ENCODE measurements at places on chromosomes 5 and 9. TPM values are rescaled to one million over a fixed set of nuclear protein-coding genes. Genes with fewer than 3 reads are reported as not detected.

GRCh38 chr9:90774071-90774470 lies 27.5 kb upstream of the SYK start:
- no peaks in the 10 kb centered on the region for H3K27me3 ChIP-seq
- no peak overlapping the region for H3K27ac ChIP-seq
- no peaks in the 10 kb centered on the region for H3K36me3 ChIP-seq
- H3K4me3 ChIP-seq: no peak overlapping the region

The ADAMTSL1 gene
- not detected for total RNA-seq

The KIF4B gene
- not detected for total RNA-seq

GRCh38 chr9:128163523-128164306 lies 3.6 kb downstream of the BBLN start:
- DNase-seq: no peak
- peaks cover 2% of the 10 kb centered on the region for H3K4me1 ChIP-seq
- H3K4me3 ChIP-seq: no peak overlapping the region
- no peaks in the 10 kb centered on the region for H3K27me3 ChIP-seq
- H3K27ac ChIP-seq: no peak overlapping the region
- H3K36me3 ChIP-seq: peaks cover 47% of the 10 kb centered on the region

The CDK7 gene
- 23.0 TPM for total RNA-seq

The SCGB3A2 gene
- total RNA-seq: not detected

DNA sequence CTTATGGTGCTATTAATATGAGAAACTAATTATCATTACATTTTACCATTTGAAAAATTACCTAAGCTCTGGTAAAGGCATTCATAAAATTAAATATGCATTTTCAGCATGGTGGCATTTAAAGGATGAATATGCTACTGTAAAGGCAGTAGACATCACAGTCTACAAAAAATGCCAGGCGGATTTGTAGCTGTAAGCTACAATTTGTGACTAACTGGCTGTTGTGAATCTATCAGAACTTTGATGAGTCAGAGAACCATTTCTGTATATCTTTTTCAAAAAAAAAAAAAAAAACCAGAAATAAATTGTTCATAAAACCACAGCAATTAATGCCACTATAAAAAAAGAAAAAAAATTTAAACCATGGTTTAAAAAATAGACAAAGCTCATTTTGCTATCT lies 186.3 kb downstream of the NFIB start:
- H3K27ac ChIP-seq: no peak overlapping the region
- no peak overlapping the region for H3K4me3 ChIP-seq
- H3K36me3 ChIP-seq: no peaks in the 10 kb centered on the region
- no peak for DNase-seq

- H3K4me1 ChIP-seq: no peaks in the 10 kb centered on the region
- H3K27ac ChIP-seq: no peak overlapping the region
- no peak for DNase-seq
- H3K36me3 ChIP-seq: no peaks in the 10 kb centered on the region
These were observed 55.8 kb downstream of the ASS1 start for GRCh38 chr9:130500340-130501180.

The HNRNPH1 gene
- total RNA-seq: 1,298 TPM

- H3K27ac ChIP-seq: no peak overlapping the region
- DNase-seq: no peak
- no peaks in the 10 kb centered on the region for H3K27me3 ChIP-seq
- no peak overlapping the region for H3K4me3 ChIP-seq
These were observed 10.9 kb downstream of the ZNF622 start for GRCh38 chr5:16454686-16455085.

DNA sequence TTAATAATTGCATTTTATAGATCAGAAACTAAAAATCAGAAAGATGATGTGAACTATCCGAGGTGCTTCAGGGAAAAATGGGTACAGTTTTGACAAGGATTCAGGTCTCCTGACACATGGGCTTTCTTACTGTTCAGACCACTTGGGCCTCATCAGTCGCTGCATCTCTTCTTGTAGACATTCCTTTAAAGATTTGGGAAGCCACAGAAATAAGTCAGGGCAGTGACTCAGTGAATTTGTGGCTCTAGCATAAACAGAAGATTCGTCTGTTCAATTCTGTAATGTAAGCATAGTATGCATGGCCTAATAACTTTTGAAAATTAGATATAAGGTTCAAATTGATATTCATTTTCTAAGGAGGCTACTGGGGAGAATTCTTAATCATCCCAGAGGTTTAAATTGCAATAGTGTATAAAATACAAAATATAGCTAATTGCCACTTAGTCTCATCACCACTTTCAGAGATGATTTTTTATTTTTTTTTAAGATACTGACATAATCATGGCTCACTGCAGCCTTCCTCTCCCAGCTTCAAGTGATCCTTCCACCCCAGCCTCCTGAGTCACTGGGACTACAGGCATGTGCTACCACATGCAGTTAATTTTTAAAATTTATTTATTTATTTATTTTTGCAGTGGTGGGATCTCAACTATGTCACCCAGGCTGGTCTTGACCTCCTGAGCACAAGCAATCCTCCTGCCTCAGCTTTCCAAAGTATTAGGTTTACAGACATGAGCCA lies 48.9 kb downstream of the RASEF start:
- no peaks in the 10 kb centered on the region for H3K27me3 ChIP-seq
- peaks cover 10% of the 10 kb centered on the region for H3K4me1 ChIP-seq
- H3K27ac ChIP-seq: no peak overlapping the region
- H3K36me3 ChIP-seq: no peaks in the 10 kb centered on the region
- DNase-seq: no peak
- no peak overlapping the region for H3K4me3 ChIP-seq

The EPB41L4B gene
- not detected for total RNA-seq

The CFAP90 gene
- not detected for total RNA-seq

The SAXO1 gene
- 0.79 TPM for total RNA-seq

The DBH gene
- total RNA-seq: 0.82 TPM

GRCh38 chr9:85225180-85225579 lies 516.6 kb downstream of the AGTPBP1 start:
- H3K27ac ChIP-seq: no peak overlapping the region
- no peak overlapping the region for H3K4me3 ChIP-seq
- H3K27me3 ChIP-seq: peaks cover 3% of the 10 kb centered on the region
- H3K4me1 ChIP-seq: no peaks in the 10 kb centered on the region
- no peaks in the 10 kb centered on the region for H3K36me3 ChIP-seq
- DNase-seq: no peak

- no peaks in the 10 kb centered on the region for H3K36me3 ChIP-seq
- no peak overlapping the region for H3K27ac ChIP-seq
- H3K27me3 ChIP-seq: no peaks in the 10 kb centered on the region
- no peak for DNase-seq
- no peaks in the 10 kb centered on the region for H3K4me1 ChIP-seq
These were observed 196.0 kb downstream of the NR2F1-AS1 start for GRCh38 chr5:93384995-93385394.

- DNase-seq: no peak
- H3K36me3 ChIP-seq: no peaks in the 10 kb centered on the region
- no peak overlapping the region for H3K4me3 ChIP-seq
- H3K27me3 ChIP-seq: no peaks in the 10 kb centered on the region
- H3K27ac ChIP-seq: no peak overlapping the region
These were observed 542.6 kb downstream of the CSNK1G3 start for GRCh38 chr5:124054564-124054963.

DNA sequence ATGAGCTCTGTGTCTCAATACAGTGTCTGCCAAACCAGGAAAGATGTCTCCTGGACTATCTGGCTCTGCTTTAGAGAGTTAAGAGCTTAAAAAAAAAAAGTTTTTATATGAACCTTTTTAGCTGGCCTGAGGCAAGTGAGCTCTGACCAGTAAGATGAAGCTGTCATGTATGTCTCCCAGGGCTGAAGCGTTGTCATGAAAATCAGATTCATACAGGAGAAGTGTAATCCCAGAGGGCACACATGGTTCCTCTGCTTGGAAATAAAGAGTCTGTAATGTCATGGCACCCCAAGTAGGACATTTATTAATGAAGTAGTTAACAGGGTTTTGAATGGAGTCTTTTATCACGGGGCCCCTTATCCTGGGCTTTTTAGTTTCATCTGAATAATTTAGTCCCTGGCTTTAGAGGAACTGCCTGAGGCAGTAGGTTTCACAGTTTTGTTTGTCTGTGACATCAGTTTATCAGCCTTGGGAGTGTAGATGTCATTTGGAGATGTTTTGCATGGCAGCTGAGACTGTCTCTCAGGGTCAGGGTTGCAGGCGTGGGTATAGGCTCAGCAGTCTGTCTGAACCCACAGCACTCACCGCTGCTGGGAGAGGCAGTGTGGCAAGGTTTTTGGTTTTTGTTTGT lies 223.3 kb downstream of the DIRAS2 start:
- no peaks in the 10 kb centered on the region for H3K27me3 ChIP-seq
- no peak overlapping the region for H3K4me3 ChIP-seq
- H3K4me1 ChIP-seq: no peaks in the 10 kb centered on the region
- no peaks in the 10 kb centered on the region for H3K36me3 ChIP-seq

- no peaks in the 10 kb centered on the region for H3K36me3 ChIP-seq
- DNase-seq: no peak
- H3K27me3 ChIP-seq: no peaks in the 10 kb centered on the region
- no peak overlapping the region for H3K4me3 ChIP-seq
- no peak overlapping the region for H3K27ac ChIP-seq
These were observed 182.8 kb downstream of the SPOCK1 start for GRCh38 chr5:137316346-137316736.

- H3K27ac ChIP-seq: no peak overlapping the region
- no peak overlapping the region for H3K4me3 ChIP-seq
- H3K36me3 ChIP-seq: no peaks in the 10 kb centered on the region
- no peak for DNase-seq
- no peaks in the 10 kb centered on the region for H3K27me3 ChIP-seq
- H3K4me1 ChIP-seq: no peaks in the 10 kb centered on the region
These were observed 27.0 kb upstream of the COL15A1 start for GRCh38 chr9:98916660-98917059.

The UNC5A gene
- not detected for total RNA-seq

DNA sequence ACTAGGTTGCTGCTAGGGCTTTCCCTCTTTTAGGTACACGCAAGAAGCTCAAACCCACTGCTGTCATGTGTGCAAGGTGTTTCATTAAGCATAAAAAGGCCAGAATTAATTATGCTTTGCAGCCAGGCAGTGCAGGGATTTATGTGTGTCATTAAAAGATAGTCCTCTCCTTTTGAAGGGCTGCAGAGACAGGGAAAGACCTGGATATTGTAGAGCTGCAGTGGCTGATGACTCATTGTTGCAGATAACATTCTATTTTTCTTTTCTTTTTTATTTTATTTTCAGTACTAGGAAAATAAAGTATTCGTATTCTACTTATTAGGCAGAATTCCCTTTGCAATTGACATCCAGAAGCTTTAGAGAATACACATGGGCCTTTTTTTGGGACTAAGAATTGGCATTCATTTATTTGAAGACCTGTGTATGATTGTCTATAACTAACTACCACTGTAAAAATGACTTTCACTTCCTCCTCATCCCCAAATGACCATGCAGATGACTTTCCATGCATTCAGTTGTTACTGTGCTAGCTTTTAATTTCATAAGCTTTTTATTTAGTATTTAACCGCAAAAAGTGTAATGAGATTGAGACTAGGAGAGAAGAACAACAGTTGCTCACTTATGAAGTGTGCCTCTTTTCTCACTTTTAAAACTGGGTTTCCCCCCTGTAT lies 113.0 kb downstream of the PAM start:
- H3K4me3 ChIP-seq: no peak overlapping the region
- H3K27ac ChIP-seq: no peak overlapping the region
- no peaks in the 10 kb centered on the region for H3K36me3 ChIP-seq
- DNase-seq: no peak

The SLC36A2 gene
- total RNA-seq: not detected

DNA sequence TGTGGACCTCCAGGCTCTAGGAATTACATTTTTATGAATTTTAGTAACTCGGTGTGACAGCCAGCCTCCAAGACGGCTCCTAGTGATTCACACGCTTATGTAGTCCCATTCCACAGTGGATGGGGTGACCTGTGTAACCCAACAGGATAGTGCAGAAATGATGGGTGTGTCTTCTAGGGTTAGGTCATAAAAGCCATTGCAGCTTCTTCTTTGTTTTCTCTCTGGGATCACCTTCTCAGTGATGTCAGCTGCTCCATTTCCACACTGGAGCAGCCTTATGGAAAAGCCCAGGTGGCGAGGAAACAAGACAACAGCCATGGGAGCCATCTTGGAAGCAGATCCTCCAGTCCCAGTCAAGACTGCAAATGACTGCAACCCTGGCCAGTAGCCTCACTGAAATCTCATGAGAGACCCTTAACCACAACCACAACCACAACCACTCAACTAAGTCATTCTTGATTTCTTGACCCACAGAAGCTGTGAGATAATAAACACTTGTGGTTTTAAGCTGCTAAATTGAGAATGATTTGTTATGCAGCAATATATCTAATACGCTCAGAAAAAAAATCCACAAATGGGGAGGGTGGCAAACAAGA lies 5.1 kb upstream of the GNPDA1 start:
- H3K27me3 ChIP-seq: no peaks in the 10 kb centered on the region
- H3K36me3 ChIP-seq: no peaks in the 10 kb centered on the region
- H3K4me3 ChIP-seq: no peak overlapping the region
- H3K4me1 ChIP-seq: peaks cover 19% of the 10 kb centered on the region
- no peak for DNase-seq
- no peak overlapping the region for H3K27ac ChIP-seq

GRCh38 chr9:91028166-91028827 lies 226.7 kb downstream of the SYK start:
- peaks cover 11% of the 10 kb centered on the region for H3K27me3 ChIP-seq
- no peak for DNase-seq
- no peaks in the 10 kb centered on the region for H3K4me1 ChIP-seq
- no peaks in the 10 kb centered on the region for H3K36me3 ChIP-seq

DNA sequence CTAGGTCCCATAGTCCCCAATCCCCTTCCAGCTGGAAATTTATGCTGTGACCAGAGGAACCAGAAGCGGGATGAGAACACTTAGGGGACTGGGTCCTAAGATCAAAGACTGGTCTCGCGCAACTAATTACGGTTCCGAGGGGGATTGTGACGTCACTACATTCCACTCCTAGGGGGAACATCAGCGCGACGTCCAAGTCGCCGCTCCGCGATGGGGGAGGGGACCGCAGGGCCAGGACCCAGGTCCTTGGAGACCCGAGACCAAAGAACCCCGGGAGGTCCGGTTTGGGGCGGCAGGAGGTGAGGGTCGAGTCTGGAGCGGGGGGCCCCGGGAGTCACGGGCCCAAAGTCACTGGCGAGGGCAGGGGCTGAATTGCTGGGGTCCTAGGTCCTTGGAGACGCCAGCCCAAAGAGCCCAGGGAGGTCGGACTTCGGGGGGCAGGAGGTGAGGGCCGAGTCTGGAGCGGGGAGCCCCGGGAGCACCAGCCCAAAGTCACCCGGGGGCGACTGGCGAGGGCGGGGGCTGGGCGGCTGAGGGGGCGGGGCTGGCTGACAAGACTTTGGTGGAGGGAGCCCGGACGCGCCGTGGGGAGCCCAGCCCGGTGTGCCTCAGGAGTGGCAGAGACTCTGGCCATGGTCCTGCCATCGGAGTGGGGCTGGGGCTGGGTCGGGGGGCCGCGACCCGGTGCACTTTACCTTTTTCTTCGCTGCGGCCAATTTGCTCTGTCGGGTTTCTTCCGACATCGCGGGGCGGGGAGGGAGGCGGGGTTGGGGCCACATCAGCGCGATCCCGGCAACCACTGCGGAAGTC lies at the start of gene GOLGA2:
TSS of gene GOLGA2 (minus strand) at position 810 of the 810 bp plus-strand sequence. CDS start at position 779, 31 bp downstream.
- no peaks in the 10 kb centered on the region for H3K36me3 ChIP-seq
- H3K27me3 ChIP-seq: no peaks in the 10 kb centered on the region
- peak within 1 kb of the TSS; percentile 61 for H3K27ac ChIP-seq
- peak within 1 kb of the TSS; percentile 78 for H3K4me3 ChIP-seq

Measured in T-cell (primary cell).